Gastroesophageal sphincter (tissue), 4 donors: ENCODE measurements at places on chromosomes 2 and 18.

DNA sequence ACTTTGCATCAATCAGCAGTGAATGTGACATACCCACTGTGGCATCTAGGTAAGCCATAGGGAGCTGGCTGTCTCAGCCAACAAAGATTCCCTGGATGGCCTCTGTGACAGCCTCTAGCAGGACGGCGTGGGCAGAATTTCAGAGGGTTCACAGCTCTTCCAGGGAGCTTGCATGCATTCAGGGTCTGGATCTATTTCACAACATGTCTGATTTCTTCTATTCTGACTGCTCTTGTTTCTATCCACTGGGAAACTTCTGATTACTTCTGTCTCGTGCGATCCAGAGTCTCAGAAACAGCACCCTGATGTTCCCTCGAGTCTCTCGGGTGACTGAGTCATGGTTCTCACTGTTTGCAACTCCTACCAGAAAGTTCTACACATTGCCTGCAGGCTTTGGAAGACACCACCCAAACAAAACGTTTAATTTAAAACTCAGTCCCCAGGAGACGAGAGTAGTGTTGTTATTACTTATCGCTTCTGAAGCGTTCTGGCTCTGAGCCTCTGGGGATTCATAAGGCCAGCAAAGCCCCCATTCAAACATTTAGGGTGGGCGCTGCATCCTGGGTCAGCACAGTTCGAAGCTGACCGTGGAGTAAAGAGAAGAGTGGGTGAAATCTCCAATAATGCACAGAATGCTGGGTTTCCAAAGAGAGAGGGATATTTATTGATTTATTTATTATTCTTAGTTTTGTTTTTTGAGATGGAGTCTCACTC, 41.9 kb upstream of the ODC1 start:
- no peak for ATAC-seq

GRCh38 chr2:195763866-195764265, 106.8 kb downstream of the SLC39A10 start:
- ATAC-seq: no peak

- ATAC-seq: no peak
Measured at GRCh38 chr2:85712336-85712735, 18.2 kb downstream of the GNLY start.

- no peak for ATAC-seq
Measured at GRCh38 chr18:9188359-9189231, 52.0 kb downstream of the ANKRD12 start.
